ENCODE measurements at places on chromosomes 5 and 9. TPM values are rescaled to one million over a fixed set of nuclear protein-coding genes. Genes with fewer than 3 reads are reported as not detected.

DNA sequence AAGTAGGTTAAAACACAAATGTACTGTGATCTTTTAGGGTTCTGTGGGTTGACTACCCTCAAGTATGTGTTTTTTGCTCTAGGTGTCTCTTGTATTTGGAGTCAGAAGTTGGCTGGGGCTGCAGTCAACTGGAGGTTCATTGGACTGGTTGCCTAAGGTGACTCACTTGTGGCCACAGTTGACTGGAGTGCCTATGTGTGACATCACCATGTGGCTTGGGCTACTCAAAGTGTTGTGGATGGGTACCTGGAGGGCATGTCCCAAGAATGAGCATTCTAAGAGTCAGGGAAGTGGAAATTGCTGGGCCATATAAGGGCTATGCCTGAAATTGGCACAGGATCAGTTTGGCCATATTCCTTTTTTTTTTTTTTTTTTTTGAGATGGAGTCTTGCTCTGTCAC is 27.4 kb downstream of the SNX30 start:
- DNase-seq = no peak

GRCh38 chr9:2281031-2281802 is 266.1 kb downstream of the SMARCA2 start:
- DNase-seq = no peak

GRCh38 chr9:10700291-10700690 is 87.5 kb upstream of the PTPRD start:
- no peak for DNase-seq

- no peak for DNase-seq
Observed at GRCh38 chr5:6567835-6568234, 65.0 kb downstream of the NSUN2 start.

DNA sequence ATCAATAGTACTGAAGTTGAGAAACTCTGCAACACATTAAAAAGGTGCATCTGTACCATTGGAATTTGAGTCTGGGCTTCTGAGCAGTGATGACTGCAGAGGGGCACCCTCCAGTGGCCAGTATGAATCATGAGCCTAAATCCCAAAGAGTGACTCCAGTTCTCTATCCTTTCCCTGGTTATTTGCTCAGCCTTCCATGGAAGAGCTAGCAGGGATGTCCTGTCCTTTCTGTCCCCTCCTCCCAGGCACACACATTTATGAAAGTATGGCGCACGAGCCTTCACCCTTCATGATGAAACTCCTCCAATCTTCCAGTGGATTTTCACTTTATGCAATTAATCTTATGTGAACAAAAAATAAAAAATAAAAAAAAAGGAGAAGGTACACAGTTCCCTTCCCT is 81.0 kb downstream of the ESM1 start:
- no peak for DNase-seq

- DNase-seq = no peak
Observed at GRCh38 chr9:128304971-128305288, 17.3 kb downstream of the TRUB2 start.

- DNase-seq = no peak
Observed at GRCh38 chr9:69919461-69920061, 98.9 kb downstream of the CFAP95 start.

TAF11L5 gene
- not detected for total RNA-seq

LCN12 gene
- total RNA-seq = 2.3 TPM

SLC25A2 gene
- total RNA-seq = 0.42 TPM
